DMS 273 treated with DMSO at 0.1 percent for 48 hours (cell line): ENCODE measurements at places on chromosomes 16 and 17.

GRCh38 chr17:17682293-17682736 is 1.1 kb downstream of the RAI1 start:
- DNase-seq = no peak

- DNase-seq = no peak
Measured at GRCh38 chr16:48140821-48141220, 15.0 kb downstream of the ABCC12 start.

DNA sequence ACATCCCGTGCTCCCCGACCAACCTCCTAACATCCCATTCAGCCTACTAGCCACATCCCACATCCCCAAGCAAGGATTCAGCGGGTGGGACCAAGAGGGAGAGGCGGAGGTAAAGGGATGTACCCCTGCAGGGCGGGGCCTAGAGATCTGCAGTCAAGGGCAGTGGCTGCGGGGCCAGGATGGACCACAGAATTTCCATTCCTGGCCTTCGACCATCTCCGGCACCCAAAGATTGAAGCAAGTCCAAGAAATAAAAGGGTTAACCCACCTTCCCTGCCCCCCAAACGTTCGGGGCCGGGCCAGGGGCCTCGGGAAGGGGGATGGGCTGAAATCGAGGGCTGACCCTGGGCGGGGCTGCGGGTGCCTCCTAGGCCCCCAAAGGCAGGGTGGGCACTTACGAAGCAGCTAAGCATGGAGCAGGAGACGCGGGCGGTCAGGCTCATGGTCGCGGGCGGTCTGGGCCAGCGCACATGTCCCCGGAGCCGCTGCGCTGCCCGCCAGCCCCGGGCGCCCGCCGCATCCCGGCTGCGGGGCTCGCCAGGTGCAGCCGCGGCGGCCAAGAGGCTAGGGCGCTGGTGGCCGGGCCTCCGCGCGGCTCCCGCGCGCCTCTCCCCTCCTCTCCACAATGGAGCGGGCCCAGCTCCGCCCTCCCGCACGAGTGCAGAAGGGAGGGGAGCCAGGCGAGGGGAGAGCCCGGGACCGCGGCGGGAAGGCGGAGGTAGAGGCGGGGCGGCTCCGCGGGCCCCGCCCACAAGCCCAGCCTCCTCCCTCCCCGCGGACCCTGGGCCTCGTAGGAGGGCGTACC is at the start of gene MTMR4:
Gene MTMR4, minus strand, starts transcription at position 674 of the 805 bp plus-strand sequence. Its CDS starts 231 bp downstream, at position 443.
- peak; percentile 28 for DNase-seq

DNA sequence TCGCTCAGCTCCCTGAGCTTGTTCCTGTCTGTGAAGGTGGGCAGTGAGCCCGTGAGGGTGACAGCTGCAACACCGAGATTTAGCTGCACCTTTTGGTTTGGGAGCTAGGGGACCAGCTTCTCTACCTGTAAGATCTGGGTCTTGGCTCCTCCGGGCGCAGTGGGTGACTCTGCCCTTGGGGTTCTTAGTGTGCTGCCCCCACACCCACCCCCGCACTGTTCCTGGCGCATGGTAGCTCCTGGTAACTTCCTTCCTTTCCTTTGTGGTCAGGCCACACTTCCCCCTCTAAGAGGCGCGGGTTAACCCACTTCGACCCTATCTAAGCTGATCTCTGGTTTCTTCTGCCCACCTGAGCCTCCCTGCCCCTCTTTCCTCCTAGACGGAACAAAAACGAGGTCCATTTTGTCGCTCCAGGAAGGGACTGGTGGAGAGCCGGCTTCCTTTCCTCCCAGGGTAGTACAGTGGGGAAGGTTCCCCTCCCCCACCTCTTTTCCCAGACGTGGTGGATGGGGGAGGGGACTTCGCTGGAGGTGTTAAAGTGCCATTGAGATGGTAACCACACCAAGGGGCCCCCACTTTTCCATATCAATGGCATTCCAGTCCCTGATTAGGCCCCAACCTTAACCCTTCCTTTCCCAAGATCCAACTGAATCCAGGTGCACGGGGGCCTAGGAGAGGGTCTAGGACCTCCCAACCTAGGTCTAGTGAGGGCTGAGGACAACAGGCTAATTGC is 4.6 kb upstream of the CLDN9 start:
- DNase-seq = no peak

GRCh38 chr17:1713878-1714426 is 3.8 kb upstream of the TLCD2 start:
- no peak for DNase-seq

GRCh38 chr17:81309140-81309858 is 14.2 kb upstream of the SLC38A10 start:
- DNase-seq = no peak

- no peak for DNase-seq
Measured at GRCh38 chr17:7548585-7549400, at the start of gene TNFSF12. TNFSF12 (plus strand) TSS chr17:7549058; CDS start chr17:7549154, 96 bp downstream.
